ENCODE measurements at places on chromosomes 1 and 21. TPM values are rescaled to one million over a fixed set of nuclear protein-coding genes. Genes with fewer than 3 reads are reported as not detected.

DNA sequence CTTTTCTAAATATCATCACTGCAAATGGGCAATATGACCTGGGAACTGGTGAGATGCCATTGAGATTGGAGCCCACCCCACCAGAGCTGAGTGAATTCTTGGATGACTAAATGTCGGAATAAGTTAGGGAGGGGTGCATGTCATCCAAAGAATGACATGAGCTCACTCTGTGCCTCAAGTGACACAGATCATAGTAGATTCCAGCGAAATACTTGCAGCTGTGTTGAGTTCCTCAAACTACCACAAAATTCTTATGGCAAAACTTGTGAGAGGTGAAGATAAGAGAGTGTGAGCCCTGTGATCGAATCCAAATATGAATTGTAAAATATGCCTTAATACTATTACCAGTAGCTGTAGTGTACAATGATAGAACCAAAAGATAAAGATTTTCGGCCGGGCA lies 2.3 kb upstream of the TCP10L start:
- DNase-seq = no peak

- DNase-seq = peak; percentile 49
These were observed 27.5 kb upstream of the SLAMF6 start for GRCh38 chr1:160550572-160551034.

DNA sequence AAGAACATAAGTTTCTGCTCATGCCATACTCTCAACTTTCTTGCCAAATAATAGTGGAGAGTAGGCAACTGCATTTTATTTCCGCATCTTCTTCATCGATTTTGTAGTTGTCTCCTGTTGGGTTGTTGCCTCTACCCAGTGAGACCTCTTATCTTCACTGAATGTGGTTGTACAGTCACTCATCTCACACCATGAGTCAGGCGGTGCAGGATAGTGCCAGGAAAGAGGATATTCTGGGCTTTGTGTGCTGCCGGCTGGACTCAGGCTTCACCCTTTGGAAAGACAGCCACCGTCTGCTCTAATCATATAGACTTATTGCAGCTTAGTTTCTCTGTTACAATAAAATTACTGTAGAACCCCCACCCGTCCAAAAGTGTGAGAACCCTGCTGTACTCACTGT lies 154.3 kb upstream of the USP24 start:
- no peak for DNase-seq

GRCh38 chr1:188170411-188170810 lies 1341.7 kb downstream of the PLA2G4A start:
- DNase-seq = no peak

GRCh38 chr1:233256191-233256590 lies 39.3 kb downstream of the PCNX2 start:
- DNase-seq = no peak

DNA sequence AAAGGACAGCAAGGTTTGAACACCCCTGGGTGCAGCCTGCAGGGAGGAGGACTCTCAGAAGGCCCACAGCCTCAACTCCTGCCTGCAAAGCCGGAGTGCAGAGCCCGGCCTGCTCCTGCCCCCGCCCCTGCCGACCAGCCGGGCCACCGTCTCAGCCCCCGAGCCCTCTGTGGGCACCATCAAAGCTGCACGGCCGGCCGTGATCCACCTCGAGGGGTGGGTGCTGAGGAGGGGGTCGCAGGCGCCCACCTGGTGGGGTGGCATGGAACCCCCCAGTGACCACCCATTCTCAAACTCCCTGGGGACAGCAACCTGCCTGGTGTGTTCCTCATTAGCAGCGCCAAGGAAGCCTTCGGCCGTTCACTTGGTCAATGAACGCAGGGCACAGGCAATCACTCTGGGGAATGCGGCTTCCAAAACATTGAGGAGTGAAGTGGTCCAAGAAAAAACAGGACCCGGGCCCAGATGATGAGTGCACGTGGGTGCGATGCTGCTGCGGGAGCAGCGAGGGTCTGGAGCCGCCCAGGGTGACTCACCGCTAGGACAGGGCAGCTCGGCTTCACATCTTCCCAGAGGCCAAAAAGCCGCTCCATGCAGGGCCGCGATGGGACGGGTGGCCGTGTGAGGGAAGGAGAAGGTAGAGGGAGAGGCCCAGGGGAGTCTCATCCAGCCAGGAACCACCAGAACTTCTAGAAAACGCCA lies 157.6 kb downstream of the NPHP4 start:
- DNase-seq = no peak

GRCh38 chr1:7983086-7983778 lies 21.7 kb downstream of the PARK7 start:
- no peak for DNase-seq

GRCh38 chr1:40627987-40628902 lies 37.2 kb downstream of the RIMS3 start:
- DNase-seq = no peak

GRCh38 chr21:44013380-44014088 lies 1.4 kb downstream of the TRAPPC10 start:
- peak; percentile 21 for DNase-seq

- DNase-seq = no peak
These were observed 21.6 kb downstream of the TCEA3 start for GRCh38 chr1:23403038-23403336.

IRF6 gene
- 0.50 TPM for total RNA-seq

VHLL gene
- total RNA-seq = 0.53 TPM

FAM177B gene
- 0.30 TPM for total RNA-seq

TLR5 gene
- 5.9 TPM for total RNA-seq

SH3D21 gene
- total RNA-seq = 3.3 TPM

All from CD4-positive, alpha-beta memory T cell (primary cell).